ENCODE measurements at places on chromosomes 7 and 10.
A peak's percentile ranks its signal among the peaks of the same experiment; 100 is the strongest.

DNA sequence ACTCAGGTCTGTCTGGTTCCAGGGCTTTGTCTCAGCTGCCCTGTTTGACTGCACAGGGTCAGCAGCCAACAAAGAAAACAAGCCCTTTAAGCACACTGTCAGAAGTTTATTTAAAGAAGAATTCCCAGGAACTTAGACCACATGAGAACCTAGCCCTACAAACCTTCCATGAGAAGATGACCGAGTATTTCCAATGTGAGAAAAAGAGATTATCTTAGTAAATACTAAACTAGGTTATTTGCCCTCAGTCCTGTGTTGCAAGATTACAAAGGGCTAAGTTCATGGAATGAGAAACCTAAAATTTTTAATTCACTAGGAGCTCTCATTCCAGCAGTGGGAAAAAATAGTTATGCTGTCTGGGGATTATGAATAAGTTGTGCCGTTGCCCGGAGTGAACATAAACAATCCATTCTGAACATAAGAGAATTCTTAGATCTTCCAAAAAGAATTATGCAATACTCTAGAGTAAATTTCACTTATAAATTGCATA lies 46.7 kb downstream of the NOC3L start:
- DNase-seq = peak; percentile 12

GRCh38 chr7:149496642-149497391 lies 792 bp downstream of the ZNF746 start:
- peak; percentile 54 for DNase-seq

DNA sequence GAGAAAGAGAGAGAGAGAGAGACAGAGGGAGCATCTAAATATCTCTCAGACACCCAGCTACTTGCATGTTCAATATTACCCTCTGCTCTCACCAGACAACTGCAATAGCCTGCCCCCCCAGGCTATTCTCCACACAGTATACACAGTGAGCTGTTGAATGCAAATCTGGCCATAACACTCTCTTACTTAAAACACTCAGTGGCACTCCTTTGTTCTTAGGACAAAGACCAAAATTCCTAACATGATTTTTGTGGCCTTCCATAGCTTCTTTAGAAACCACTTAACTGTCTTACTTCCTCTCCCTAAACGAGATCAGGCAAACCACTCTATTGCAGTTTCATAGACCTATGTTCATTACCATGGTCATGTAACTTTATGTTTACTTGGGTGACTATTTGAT lies 903.6 kb upstream of the AUTS2 start:
- no peak for DNase-seq

DNA sequence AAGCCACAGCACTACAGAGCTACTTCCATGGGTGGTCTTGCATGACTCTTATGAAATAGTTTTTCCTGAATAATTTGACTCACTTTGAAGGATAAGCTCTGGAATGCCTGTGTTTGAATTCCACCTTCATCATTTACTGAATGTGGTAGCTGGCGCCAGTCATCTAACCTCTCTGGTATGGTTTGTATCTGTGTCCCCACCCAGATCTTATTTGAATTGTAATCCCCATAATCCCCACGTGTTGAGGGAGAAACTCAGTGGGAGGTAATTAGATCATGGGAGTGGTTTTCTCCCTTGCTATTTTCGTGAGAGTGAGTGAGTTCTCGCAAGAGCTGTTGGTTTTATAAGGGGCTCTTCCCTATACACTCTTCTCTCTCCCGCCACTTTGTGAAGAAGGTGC lies 11.2 kb upstream of the SLC13A1 start:
- no peak for DNase-seq

DNA sequence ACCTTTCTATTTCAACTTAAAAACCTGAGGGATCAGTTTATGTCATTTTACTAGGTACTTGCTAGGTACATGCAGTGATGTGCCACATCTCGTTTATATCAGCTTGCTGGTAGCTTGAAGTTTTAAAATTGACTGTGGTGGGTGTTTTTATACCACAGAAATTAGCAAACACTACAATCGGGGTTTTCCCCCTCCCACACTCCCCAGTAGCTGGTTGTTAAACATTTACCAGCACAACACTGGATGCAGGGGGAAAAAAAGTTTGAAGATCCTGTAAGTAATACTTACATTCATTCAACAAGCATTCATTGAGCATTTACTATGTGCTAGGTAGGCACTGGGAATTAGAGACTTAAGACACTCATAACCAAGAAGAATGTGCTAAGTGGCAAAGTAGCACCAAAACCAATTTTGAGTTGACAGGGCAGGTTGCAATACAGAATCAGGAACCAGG lies 32.6 kb downstream of the USP6NL start:
- DNase-seq = no peak

- peak; percentile 91 for DNase-seq
These were observed 50.6 kb upstream of the DUSP5 start for GRCh38 chr10:110446954-110447608.
